ENCODE measurements at places on chromosomes 3 and 15.

- no peak for DNase-seq
These were observed 321.0 kb upstream of the TGFBR2 start for GRCh38 chr3:30285188-30286006.

DNA sequence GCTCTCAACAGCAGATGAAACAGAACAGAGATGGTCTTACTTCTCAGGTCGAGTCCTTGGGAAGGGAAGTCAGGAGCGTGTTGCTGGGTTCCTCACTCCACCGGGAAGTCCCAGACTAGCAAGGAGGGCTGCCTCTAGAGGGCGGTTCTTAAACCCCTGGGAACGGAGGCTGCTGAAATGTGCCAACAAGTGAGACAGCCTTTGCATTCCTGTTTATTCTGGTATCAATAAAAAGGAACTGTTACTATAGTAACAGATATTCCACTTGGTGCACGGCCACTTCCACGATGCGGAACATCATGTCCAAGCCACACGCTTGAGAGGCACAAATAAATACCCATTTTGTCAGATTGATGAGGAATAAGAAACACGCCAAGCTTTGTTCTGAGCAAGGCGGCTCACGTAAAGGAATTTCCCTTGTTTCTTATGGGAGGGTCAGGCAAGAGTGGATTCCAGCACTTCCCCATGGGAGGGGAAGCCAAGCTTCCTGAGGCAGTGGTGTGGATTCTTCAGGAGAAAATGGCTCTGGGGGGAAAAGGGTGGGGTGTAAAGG is at the start of gene FAM107A:
TSS of gene FAM107A (minus strand) at position 123 of the 553 bp plus-strand sequence. CDS start 7,531 bp downstream, outside the sequence.
- DNase-seq, result no peak

DNA sequence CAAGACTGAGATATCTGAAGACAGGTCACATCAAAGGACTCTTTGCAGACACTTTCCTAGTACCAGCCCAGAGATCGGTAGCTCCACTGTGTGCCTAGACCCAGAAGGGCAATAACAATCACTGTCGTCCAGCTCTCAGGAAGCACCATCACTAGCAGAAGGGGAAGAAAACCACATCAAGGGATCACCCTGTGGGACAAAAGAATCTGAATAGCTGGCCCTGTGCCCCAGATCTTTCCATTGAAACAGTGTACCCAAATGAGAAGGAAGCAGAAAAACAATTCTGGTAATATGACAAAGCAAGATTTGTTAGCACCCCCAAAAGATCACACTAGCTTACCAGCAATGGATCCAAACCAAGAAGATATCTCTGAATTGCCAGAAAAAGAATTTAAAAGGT is 404.4 kb upstream of the NECTIN3 start:
- DNase-seq, result no peak

DNA sequence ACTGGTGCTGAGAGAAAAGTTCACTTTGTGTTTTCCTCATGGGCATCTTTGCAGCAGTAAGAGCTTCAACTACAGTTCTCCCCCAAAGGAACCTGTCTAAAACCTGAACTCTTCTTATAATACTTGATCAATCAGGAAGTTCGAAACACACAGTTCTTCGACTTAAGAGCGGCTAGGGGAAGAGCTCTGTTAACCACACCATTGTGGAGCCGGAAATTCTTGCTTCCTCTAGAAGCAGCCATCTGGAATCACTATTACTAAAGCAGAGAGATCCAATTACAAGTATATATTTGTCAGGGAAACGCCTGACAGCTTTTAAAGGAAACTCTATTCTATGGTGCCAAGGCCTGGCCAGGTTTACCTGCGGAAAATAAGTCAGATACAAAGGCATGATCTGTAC is 337.3 kb upstream of the CBLB start:
- no peak for DNase-seq

- no peak for DNase-seq
These were observed 374.9 kb upstream of the TGFBR2 start for GRCh38 chr3:30231277-30232141.

DNA sequence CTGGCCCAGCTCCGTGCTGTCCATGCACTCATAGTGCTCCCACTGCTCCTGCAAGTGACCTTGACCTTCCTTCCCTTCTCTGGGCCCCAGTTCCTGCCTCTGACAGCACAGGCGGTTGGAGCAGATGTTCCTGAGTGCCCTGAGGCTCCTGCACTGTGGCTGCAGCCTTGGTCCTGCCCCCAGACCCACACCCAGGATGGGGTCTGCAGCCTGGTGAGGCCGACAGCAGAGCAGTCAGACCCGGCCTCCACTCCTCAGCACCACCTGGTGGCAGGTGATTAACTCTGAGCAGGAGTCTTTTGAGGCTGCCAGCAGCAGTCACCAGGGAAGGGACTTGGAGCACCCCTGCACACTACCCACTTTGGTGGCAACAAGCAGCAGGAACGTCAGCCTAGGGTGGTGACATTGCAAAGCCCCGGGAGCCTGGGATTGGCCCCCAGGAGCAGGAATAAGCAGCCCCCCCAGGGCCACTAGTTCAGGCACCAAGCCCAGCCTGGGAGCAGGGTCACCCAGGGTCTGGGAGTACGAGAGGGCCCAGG is 64.6 kb downstream of the CYP11A1 start:
- peak; percentile 83 for DNase-seq

GRCh38 chr3:189144645-189145044 is 27.1 kb upstream of the TPRG1 start:
- DNase-seq, result peak; percentile 29

Measured in D341Med (cell line).